ENCODE measurements at places on chromosomes 12 and 14.

DNA sequence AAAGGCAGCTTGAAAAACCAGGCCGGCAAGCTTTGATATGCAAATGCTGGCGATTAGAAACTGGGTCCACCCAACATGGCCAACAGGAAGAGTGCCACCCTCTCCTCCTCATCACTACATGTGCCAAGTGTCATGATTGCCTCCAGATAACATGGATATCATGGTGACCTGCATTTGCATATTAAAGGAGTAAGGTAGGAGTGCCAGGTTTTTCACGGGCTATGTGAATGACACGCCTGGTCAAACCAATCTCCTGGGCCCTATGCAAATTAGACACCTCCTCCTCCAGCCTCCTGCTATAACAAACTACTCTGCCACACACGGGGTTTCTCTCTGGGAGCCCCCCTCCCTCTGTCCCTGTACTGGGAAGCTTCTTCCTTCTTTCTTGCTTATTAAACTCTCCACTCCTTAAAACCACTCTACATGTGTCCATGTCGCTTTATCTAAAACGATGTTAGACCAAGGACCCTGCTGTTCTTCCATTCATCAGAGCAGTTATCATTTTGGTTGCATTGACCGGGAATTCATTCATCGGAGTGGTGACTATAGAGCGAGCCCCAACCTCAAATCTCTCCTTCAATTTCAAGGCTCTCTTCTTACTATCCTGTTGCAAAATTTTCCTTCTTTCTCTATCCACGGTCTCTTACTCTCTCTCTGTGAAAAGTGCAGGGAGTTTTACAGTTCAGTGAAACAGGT is 27.5 kb downstream of the APOBEC1 start:
- no peak for DNase-seq

DNA sequence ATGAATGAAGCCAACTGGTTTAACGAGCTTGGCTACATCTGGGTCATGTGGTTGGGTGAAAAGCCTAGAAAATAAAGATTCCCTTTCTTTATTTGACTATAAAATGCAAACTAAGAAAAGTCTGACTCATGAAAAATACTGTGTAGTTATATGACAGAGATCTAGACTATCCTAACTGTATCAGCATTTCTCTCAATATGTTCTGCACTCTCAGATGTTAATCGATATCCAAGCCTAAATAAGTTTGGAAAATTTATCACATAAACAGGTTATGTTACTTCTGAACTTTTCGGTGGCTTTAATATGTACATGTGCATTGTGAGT is 133.1 kb downstream of the DAAM1 start:
- DNase-seq = no peak

DNA sequence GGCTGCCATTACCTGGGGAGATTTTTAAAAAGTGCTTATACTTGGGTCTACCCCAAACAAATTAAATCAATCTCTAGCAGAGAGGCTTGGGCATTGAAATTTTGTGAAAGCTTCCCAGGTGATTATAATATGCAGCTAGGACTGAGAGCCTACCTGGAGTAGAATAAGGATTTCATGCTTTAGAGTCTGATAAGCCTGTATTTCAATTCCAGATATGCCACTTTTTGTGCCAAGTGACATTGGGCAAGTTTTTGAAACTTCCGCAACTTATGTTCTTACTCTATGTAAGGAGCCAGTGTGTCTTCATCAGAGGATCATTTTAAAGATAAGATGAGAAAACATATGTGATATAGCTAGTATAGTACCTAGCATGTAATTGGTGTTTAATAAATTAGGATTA is 159.8 kb upstream of the LRIG3 start:
- no peak for DNase-seq

DNA sequence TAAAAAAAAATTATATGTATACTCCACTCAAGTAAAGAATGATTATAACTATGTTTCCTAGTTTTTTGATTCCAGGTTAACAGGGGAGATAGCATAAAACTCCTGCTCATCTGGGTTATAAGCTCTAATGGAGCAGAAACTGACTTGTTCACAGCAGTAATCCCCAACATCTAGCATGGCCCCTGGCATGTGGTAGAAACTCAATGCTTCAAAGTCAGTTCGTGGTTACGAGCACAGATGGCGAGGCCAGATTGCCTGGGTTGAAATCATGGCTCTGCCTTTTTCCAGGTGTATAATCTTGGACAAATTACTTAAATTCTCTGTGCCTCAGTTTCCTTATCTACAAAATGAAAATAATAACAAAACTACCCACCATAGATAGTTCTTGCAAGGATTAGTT is 183.8 kb downstream of the TTC7B start:
- no peak for DNase-seq

DNA sequence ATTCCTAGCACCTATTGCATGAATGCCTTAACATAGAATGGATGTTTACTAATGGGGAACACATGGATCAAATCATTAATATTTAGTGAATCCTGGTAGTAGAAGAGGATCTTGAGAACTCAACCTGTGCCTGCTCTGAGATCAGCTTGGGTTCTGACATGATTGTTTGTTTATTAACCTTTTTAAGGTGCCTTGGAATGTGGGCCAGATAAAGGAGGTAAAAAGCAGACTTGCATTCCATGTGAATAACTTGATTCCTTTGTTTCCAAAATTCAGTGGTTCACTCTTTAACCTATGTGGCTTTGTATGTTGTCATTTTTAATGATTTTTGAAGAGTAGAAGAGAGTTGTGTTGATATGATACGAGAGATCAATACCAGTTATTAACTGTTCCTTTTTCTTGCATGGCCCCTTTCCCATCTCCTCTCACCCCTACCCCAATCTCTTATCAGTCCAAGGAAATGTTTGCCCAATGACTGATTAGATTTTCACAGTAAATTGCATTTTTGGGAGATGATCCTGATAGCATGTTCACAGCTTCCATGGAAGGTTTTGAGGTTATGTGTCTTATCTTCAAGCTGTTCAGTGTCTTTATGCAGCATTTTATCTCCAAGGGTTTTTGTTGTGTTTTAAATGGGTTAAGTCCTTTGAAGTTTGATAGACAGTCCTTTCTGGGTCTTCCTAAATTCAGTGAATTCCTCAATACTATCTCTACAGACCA is 193.7 kb upstream of the FRMD6 start:
- DNase-seq = no peak

DNA sequence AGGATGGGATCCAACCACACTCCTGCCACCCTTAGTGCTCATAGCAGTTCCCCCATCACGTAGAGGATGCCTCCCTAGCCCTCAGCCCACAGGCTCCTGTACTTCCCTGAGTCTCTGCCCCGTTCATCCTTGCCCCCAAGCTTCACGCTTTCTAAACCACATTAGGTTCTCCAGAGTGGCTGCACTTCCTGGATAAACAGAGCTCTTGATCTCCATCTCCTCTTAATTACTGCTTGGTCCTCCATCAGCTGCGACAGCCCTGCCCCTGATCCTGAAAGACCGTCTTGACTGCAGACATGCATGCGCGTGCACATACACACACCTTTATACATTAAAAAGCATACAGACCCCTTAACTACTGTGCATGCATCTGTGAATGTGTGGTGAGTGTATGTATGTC is 530.0 kb downstream of the BCL11B start:
- DNase-seq = no peak

DNA sequence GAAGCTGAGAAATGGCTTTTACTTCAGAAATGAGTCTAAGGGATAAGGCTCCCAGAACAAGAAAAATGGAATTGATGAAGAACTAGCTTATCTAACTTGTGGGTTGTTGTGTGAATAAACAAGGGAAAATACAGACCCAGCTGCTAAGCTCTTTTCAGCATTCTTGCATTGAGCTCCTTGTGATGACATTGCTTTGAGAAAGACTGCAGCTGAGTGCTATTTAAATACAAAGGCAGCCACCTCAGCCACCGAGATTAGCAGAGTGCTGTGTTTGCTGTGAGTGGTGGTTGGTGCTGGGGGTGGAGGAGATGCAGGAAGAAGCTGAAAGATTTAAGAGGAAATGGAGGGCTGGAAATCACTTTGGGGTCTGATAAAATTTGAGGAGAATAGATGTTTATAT is 396.0 kb upstream of the PRICKLE1 start:
- no peak for DNase-seq

- DNase-seq = no peak
Measured at GRCh38 chr14:51676549-51676948, 24.8 kb downstream of the FRMD6 start.

DNA sequence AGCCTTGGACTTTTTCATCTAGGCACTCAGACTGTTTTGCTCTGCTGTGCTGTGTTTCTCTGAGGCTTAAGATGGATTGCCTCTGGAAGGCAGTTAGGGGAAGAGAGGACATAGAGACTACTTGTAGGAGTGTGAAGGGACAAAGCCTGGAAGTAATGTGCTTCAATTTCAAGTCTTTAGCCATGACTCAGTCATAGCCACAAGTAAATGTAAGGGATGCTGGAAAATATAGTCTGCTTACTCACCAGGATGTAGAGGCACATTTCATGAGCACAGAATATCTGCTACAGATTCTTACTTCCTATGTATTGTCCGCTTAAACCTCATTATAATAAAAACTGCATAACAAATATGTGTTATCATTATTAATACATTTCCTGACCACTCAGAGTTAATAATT is 794.3 kb upstream of the NOVA1 start:
- DNase-seq = no peak

GRCh38 chr12:14995583-14996425 is 23.0 kb downstream of the PDE6H start:
- DNase-seq = no peak

DNA sequence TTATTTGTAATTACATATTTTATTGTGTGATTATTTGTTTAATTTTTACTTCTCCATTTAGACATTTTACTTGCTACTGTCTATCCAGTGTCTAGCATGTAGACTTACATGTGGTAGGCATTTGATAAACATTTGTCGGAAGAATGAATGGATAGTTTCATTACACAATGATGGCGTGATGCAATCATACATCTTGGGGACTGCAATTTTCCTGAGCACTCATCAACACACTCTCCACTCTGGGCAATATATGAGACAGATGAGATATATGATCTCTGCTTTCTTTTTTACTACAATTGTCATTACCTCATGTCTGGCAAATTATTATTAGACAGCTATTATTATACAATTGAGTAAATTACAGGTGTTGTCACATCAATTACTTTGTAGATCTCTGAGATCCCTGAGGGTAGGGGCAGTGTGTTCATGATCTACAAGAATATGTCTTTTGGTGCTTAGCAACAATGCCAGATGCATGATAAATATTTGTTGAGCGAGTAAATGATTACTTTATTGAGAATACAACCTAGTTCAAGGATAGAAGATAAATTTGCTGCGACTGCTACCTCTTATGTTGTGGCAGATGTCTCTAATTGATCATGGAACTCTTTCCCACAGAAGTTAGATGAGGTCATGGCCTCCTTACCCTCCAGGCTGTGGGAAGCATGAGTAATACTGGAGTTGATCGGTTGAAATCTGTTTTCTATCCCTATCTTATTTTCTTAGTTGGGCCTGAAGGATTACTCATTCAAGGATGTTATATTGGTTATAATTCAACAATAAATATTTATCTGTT is 416.0 kb downstream of the LRIG3 start:
- DNase-seq = no peak

DNA sequence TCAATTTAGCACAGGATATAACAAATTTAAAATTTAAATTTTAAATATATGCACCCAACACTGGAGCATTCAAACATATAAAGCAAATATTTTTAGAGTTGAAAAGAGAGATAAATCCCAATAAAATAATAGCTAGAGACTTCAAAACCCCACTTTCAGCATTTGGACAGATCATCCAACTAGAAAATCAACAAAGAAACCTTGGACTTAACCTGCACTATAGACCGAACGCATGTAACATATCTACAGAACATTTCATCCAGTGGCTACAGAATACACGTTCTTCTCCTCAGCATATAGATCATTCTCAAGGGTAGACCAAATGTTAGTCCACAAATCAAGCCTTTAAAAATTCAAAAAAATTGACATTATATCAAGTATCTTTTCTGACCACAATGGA is 64.0 kb downstream of the SPTSSA start:
- no peak for DNase-seq

DNA sequence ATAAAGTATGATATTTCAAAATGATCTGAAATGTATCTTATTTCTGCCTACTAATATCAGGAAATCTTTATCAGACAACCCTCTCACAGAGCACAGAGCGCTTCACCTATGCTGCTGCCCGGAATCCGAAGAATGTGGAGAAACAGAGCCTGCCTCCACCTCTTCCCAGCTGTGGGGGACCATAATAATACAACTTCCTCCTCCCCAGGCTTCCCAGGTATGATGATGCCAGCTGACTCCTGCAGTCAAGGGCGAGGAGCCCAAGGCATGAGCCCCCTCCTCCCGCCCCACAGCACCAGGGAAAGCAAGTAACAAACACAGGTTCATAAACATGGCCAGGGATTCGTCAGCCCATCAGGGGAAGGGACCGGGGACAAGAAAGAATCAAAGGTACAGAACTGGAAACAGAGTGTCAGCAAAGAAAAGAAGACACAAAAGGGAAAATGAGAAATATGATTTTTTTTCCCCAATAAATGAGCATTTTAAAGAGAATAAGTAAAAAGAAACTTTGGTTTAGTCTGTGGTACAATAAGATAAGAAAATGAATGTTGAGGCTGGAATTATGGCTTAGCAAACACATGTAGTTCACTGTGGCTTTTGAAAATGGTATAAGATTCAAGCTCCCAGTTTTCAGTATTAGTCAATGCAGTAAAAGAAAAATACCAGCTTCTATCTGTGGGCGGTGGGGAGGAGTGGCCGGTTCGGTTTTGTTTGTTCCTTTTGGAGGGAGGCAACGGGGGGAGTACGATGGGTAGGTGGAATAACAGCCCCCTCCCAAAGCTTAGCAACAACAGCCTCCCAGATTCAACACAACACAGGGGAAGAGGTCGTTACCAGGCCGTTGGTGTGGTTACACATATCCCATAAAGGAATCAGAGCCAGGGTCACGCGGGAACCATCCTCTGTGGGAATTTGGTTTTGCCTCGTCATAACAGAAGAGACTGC is 68.3 kb downstream of the SETD3 start:
- no peak for DNase-seq

GRCh38 chr14:100104523-100105300 is 39.5 kb downstream of the EVL start:
- no peak for DNase-seq

GRCh38 chr14:89374908-89375307 is 42.1 kb downstream of the FOXN3 start:
- no peak for DNase-seq
